Testis (tissue), 5 donors: ENCODE measurements at places on chromosomes 11 and 22. TPM values are rescaled to one million over a fixed set of nuclear protein-coding genes. Genes with fewer than 3 reads are reported as not detected.

DNA sequence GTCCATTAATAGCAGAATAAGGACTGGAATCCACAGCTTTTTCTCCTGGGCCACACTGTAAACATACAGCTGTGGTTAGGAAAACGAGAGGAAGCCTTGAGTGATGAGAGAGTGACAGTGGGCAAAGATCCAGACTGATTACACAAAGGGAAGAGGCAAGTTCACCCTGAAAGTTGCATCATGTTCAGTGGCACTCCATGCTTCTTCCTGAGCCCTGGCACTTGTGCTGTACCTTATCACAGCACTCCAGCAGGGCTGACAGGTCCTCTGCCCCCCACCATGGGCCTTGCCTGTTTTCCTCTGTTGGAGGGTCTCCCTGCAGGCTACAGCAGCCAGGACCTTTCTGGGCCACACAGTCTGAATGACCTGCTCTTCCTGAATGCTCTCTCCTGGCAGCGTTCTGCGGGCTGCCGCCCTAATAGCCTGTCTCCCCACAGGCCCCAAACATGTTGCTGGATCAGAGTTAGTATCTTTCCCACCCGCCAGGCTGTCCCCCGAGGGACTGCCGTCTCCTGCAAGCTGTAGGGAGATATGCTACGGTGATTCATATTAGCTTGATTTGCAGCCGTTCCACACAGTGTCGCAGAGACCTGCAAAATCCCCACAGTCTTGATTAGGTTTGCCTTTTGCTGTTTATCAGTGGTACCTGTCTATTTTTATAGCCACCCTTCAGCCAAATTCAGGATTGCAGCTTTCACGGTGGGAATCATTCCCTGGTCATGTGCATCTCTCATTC is 60.2 kb downstream of the NTM start:
- H3K27ac ChIP-seq, result no peak overlapping the region
- H3K4me1 ChIP-seq, result no peaks in the 10 kb centered on the region
- DNase-seq, result no peak
- no peaks in the 10 kb centered on the region for H3K36me3 ChIP-seq
- H3K27me3 ChIP-seq, result no peaks in the 10 kb centered on the region

Gene TRIM22
- 25.0 TPM for total RNA-seq

Gene PTGDR2
- total RNA-seq, result 0.81 TPM

Gene NRGN
- 5.5 TPM for total RNA-seq

Gene LMO2
- total RNA-seq, result 6.5 TPM

DNA sequence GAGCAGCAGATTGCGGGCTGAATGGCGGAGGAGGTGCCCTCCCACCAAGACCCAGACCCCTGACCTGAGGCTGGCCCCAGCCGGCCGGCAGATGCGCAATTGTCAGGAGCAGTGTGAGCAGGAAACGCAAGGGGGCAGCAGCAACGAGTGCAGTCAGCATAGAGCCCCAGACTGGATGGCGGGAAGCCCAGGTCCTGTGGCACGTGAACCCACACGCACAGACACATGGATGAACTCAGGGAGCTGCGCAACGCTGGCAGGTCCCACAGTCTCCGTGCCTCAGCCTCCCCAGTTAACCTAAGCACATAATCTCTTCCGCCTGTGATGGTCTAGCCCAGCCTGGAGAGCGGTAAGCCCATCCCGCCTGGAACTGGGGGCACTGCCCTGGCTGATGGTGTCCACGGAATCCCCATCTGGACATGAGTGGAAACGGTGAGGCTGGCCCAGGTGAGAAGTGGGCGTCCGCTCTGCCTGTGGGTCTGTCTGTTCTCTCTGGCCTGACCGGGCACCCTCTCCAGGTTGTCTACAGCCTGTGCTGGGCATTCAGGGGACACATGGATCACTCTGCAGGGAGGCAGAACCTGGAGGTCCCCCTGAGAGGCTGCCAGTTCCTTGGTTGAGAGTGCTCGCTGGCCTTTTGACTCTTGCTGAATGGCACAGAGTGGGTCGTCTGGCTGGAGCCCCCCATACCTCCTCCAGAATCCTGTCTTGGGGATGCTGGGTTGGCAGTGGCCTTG is 626 bp upstream of the TBX10 start:
- no peak overlapping the region for H3K4me3 ChIP-seq
- no peak overlapping the region for H3K27ac ChIP-seq
- DNase-seq, result peak; percentile 64
- H3K36me3 ChIP-seq, result no peaks in the 10 kb centered on the region
- H3K4me1 ChIP-seq, result no peaks in the 10 kb centered on the region

DNA sequence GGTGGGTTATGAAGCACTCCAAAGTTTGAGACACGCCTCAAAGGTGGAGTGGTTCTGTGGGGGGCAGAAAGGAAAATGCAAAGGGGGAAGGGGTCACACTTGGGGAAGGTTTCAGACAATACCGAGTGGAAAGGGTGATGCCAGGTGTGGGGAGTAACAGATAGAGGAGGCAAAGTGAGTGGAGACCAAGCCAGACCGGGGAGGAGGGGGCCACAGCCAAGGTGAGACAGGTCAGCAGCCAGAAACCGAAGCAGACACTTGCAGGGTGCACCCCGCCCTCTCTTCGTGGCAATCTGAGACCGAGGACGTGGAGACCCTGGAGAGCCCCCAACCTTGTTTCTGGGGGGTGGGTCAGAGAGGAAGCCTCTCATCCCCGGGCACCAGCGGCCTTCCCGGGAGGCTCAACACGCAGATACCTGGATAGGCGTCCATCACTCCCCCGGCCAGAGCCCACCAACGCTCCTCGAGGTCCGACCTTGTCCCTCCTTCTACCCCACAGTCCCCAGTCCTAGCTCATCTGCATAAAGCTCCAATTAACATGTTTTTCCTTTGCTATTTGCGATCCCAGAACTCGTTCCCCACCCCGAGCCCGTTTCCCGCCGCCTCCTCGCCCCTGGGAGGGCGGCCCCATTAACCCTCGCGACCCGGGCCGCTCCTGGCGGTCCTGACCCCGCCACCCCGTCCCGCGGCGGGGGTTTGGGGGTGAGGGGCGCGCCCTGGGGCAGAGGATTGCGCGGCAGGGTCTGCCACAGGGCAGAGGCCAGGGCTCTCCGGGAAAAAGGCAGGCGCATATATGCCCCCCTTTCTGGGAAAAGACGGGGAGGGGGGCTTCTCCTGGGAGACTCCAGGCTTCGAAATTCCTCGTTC is 21.8 kb downstream of the RTN4RL2 start:
- H3K27me3 ChIP-seq, result no peaks in the 10 kb centered on the region
- no peaks in the 10 kb centered on the region for H3K36me3 ChIP-seq
- H3K27ac ChIP-seq, result no peak overlapping the region

Gene RAPSN
- 0.63 TPM for total RNA-seq

GRCh38 chr11:80525663-80526405 is 1085.0 kb upstream of the TENM4 start:
- no peaks in the 10 kb centered on the region for H3K36me3 ChIP-seq
- DNase-seq, result no peak
- H3K27ac ChIP-seq, result no peak overlapping the region
- no peaks in the 10 kb centered on the region for H3K4me1 ChIP-seq
- no peak overlapping the region for H3K4me3 ChIP-seq

GRCh38 chr11:102108734-102109440 is 1.4 kb upstream of the YAP1 start:
- peaks cover 7% of the 10 kb centered on the region for H3K4me1 ChIP-seq
- H3K36me3 ChIP-seq, result no peaks in the 10 kb centered on the region
- no peak for DNase-seq
- H3K27me3 ChIP-seq, result no peaks in the 10 kb centered on the region
- peak overlapping the region; percentile 96 for H3K27ac ChIP-seq

DNA sequence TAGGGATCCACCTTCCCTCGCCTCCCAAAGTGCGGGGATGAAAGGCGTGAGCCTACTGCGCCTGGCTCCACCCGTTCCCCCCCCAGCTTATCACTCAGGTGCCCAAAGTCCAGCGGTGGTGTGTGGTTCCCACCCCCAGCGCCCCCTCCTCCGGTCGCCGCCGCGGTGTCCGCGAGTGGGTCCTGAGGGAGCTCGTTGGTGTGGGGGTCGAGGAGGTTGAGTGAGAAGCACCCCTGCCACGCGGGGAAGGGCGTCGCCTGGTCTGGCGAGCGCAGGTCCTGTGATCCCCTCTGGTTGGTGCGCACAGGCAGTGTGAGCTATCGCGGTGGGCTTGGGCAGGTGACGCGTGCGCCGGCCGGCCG is 3900.6 kb upstream of the OR11H1 start:
- no peaks in the 10 kb centered on the region for H3K36me3 ChIP-seq
- no peak overlapping the region for H3K4me3 ChIP-seq
- no peak overlapping the region for H3K27ac ChIP-seq
- H3K4me1 ChIP-seq, result no peaks in the 10 kb centered on the region

Gene KRTAP5-2
- not detected for total RNA-seq

Gene BARX2
- total RNA-seq, result 4.5 TPM

GRCh38 chr22:33519974-33520903 is 400.0 kb downstream of the LARGE1 start:
- no peak overlapping the region for H3K4me3 ChIP-seq
- no peaks in the 10 kb centered on the region for H3K27me3 ChIP-seq
- H3K36me3 ChIP-seq, result no peaks in the 10 kb centered on the region

GRCh38 chr22:37932401-37932800 is 21.0 kb downstream of the C22orf23 start:
- H3K36me3 ChIP-seq, result no peaks in the 10 kb centered on the region
- DNase-seq, result no peak
- H3K27ac ChIP-seq, result no peak overlapping the region
- no peaks in the 10 kb centered on the region for H3K27me3 ChIP-seq

- H3K36me3 ChIP-seq, result no peaks in the 10 kb centered on the region
- H3K27me3 ChIP-seq, result no peaks in the 10 kb centered on the region
- H3K27ac ChIP-seq, result no peak overlapping the region
- no peaks in the 10 kb centered on the region for H3K4me1 ChIP-seq
- no peak overlapping the region for H3K4me3 ChIP-seq
These were observed 55.3 kb downstream of the C22orf42 start for GRCh38 chr22:32103658-32104315.

GRCh38 chr11:79397252-79397651 is 43.6 kb downstream of the TENM4 start:
- no peak for DNase-seq
- no peaks in the 10 kb centered on the region for H3K27me3 ChIP-seq
- no peak overlapping the region for H3K4me3 ChIP-seq

DNA sequence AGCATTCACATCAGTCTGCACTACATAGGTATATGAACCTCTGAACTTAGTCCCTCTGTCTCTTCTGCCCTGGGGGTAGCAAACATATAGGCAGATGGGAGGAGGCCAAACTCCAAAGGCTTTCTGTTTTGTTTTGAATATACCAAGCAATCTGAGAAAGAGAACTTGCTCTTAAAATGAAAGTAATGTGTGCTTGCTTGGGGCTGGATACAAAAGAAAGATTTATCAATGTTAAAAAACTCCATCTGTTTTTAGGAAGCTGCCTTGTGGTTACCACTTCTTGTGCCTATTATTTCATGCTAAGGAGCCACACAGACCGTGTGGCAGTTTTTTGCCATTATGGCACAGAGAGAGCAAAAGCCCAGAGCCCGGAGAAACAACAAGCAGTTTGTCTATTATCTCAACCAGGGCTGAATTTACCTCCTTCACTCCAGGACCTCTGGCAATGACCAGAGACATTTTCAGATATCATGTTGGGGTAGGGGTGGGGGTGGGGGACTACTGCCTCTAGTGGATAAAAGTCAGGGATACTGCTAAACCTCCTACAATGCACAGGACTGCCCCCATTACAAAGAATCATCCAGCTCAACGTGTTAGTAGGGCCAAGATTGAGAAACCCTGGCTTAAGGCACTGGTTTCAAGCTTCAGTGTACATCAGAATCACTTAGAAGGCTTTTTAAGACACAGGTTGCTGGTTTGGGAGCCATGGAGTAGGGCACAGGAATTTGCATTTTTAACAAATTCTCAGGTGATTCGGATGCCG is 124.2 kb downstream of the APIP start:
- peaks cover 3% of the 10 kb centered on the region for H3K4me1 ChIP-seq
- H3K4me3 ChIP-seq, result no peak overlapping the region
- H3K27me3 ChIP-seq, result no peaks in the 10 kb centered on the region
- no peaks in the 10 kb centered on the region for H3K36me3 ChIP-seq
- no peak overlapping the region for H3K27ac ChIP-seq

DNA sequence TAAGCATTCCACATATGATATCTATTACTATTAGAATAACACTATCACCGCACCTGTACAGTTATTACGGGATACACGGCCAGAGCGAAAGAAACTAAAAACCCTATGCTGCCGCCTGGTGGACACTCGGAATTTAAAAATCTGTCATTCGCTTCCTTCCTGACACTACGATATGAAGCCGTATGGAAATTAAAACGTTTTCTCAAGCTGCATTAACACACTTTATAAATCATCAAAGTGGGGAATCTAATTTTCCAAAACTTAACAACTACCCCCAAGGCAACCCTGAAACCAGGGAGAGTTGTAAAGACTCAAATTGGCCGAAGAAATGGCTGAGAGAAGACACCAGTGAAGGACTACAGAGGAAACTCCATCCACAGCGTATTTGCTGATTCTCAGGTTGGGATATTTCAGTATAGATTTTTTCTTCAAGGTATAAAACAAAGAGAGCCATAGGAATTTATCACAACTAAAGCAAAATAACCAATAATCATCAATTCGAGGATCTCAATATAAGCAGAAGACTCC is 1.4 kb downstream of the CCDC73 start:
- no peaks in the 10 kb centered on the region for H3K27me3 ChIP-seq
- DNase-seq, result peak; percentile 77
- H3K4me1 ChIP-seq, result no peaks in the 10 kb centered on the region
- no peak overlapping the region for H3K4me3 ChIP-seq

DNA sequence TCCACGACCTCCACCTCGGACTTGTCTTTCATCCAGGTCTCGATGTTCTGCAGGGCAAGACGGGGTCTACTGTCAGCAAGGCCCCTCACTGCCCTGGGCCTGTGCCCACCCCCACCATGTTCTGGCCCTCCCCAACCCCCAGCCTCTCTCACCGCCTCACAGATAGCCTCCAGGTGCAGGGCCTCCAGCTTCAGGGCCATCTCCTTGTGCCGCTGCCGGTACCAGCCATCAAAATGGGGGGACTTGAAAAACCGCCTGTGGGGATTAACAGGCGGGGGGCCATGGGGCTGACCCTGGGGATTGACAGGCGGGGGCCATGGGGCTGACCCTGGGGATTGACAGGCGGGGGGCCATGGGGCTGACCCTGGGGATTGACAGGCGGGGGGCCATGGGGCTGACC is 4.9 kb upstream of the PLXNB2 start:
- no peaks in the 10 kb centered on the region for H3K27me3 ChIP-seq
- H3K36me3 ChIP-seq, result no peaks in the 10 kb centered on the region
- H3K4me3 ChIP-seq, result no peak overlapping the region
- H3K27ac ChIP-seq, result no peak overlapping the region

DNA sequence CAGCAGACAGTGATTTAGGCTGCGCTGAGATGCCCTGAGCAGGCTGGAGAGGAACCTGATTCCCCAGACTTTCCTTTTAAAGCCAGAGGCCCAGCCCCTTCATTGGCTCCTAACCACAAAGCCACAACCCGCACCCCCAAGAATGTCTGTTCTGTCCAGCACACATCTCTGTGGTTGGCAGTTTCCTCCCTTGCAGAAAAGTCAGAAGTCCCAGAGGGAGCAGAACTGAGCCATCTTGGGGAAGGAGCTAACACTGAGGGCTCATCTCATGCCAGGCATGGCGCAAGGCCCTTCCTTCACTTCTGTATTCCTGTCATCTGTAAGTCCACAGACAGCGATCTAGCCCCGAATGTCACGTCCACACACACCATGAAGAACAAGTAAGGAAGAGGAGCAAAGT is 97.1 kb upstream of the SYT13 start:
- no peak for DNase-seq
- no peaks in the 10 kb centered on the region for H3K27me3 ChIP-seq
- no peak overlapping the region for H3K4me3 ChIP-seq
- H3K4me1 ChIP-seq, result no peaks in the 10 kb centered on the region
- H3K36me3 ChIP-seq, result no peaks in the 10 kb centered on the region
- no peak overlapping the region for H3K27ac ChIP-seq
